Activated naive CD4-positive, alpha-beta T cell treated with anti-CD3 and anti-CD28 coated beads, Interleukin-2, amount 50 U/mL, for 72 hours (primary cell): ENCODE measurements at places on chromosomes 12 and 14.

DNA sequence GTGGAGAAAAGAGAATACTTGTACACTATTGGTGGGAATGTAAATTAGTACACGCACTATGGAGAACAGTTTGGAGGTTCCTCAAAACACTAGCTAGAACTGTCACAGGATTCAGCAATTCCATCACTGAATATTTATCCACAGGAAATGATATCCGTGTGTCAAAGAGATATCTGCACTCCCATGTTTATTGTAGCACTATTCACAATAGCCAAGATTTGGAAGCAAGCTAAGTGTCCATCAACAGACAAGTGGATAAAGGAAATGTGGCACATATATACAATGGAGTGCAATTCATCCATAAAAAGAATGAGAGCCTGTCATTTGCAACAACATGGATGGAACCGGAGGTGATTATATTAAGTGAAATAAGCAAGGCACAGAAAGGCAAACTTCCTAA lies 428.5 kb downstream of the CCDC91 start:
- DNase-seq: no peak

- DNase-seq: no peak
Observed at GRCh38 chr12:98227162-98227561, 288.2 kb upstream of the TMPO start.

DNA sequence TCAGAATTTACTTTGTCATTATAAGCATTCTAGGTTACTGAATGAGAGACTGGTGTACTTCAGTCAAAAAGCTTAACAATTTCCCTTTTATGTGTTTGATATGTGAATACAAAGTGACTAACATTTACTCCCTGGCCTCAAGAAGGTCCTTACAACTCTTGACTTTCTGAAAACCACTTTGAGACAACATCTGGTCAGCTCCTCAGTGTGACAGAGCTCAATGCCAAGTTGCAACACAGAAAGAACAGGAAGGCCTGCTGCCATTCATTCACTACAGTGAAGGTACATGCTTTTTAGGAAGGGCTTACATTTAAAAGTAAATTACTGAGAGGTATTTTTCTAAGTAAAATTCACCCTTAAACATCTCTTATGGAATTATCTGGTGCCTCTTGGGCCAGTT lies 2.3 kb upstream of the NAA30 start:
- DNase-seq: no peak

DNA sequence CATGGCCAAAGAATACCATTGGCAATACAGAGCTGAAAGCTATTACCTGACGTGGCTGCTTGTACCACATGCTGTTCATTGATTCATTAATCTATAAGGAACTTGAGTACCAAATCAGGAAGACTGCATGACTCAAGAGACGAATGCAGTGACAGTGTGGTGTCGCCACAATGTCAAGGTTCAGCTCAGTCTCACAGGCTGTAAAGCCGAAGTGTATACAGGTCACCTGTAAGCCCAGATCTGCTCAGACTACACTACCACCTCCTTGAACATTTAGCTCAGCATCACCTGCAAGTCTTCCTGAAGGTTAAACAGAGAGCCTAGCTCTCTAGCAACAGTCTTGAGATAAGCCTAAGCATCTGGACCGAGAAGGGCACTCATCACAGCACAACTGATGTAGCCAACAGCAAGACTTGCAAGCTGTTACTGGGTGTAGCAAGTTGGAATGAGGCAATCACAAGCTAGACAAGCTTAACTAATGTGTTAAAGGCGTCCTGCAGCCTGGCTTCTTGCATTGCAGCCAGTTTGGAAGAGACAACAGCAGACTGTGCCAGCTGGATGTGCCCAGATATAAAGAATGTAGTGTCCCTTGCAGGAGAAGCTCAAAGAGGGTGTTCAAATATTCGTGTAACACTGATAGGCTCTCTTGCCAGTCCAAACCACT lies 21.0 kb downstream of the TMTC1 start:
- DNase-seq: no peak

DNA sequence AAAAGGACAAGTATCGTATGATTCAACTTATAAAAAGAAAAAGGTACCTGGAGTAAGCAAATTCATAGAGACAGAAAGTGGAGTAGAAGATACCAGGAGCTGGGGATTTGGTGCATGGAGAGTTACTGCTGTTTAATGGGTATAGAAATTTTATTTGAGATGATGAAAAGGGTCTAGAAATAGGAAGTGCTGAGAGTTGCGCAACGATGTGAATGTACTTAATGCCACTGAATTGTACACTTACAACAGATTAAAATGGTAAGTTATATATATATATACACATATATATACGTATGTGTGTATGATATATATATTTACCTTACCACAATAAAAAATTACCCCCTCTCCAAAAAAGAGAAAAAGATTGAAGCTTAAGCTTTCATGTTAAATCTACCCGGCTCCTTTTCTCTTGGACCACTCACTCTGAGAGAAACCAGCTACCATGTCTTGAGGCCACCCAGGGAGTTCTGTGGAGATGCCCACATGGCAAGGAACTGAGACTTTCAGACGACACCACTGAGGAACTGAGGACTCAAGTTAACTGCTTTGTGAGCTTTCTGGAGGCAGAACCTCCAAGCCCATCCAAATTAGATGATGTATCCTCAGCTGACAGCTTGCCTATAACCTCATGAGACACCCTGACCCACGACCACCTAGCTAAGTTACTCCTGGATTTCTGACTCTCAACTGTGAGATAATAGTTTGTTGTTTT lies 130.0 kb upstream of the BTG1 start:
- DNase-seq: no peak

- DNase-seq: no peak
Observed at GRCh38 chr14:39217214-39217879, 16.4 kb upstream of the MIA2 start.

GRCh38 chr12:88993651-88994050 lies 358.6 kb downstream of the DUSP6 start:
- DNase-seq: no peak

- DNase-seq: no peak
Observed at GRCh38 chr12:66063916-66064315, 66.6 kb downstream of the LLPH start.

DNA sequence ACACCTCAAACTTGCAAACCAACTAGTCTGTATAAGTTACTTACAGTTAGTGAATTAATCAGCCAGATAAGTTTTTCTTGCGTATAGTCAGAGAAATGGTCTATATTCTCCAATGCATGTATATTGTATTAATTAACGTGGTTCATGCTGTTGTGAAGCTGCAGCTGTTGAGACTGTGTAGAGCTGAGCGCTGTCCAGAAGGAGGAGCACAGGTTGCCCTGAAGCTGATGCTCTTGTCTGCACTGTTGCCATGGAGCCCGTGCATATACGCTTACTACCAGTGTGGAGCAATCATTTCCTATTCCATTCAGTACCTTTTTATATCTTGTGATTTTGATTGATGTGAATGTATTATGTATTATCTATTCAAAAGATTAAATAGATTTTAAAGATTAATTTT lies 74.3 kb upstream of the ARID2 start:
- no peak for DNase-seq

GRCh38 chr12:90163975-90164374 lies 455.3 kb upstream of the ATP2B1 start:
- no peak for DNase-seq

GRCh38 chr14:64725261-64725815 lies 21.1 kb downstream of the PLEKHG3 start:
- no peak for DNase-seq
